ENCODE measurements at places on chromosomes 5 and 9.

GRCh38 chr5:144332265-144332664 lies 161.6 kb downstream of the KCTD16 start:
- DNase-seq, result no peak

DNA sequence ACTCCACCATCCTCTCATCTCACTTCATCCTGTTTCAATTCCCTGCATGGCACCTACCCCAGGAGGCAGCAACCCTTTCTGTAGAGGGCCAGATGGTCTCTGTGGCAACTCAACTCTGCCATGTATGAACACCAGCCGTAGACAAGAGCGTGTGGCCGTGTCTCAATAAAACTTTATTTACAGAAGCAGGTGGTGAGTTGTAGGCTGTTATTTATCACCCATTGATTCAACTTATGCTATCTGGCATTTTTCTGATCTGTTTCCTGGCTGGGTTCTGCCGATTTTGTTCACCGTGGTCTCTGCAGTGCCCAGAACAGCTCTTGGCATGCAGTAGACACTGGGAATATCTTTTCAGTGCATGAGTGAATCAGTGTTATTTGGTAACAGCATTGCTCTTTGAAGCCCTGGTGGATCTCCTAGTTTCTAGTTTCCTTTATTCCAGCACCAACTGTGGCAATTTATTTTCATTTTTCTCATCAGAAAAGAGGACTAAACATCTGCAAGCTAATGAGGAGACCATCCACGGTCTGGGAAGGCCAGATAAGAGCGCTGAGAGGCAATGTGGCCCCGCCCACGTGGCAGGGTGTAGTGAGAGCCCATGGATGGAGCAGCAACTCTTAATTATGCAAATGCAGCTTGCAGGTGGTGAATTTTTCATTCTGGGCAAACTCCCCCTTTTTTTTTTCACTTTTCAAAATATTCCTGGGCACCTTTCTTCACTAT lies 77.9 kb downstream of the CTSL start:
- DNase-seq, result no peak

DNA sequence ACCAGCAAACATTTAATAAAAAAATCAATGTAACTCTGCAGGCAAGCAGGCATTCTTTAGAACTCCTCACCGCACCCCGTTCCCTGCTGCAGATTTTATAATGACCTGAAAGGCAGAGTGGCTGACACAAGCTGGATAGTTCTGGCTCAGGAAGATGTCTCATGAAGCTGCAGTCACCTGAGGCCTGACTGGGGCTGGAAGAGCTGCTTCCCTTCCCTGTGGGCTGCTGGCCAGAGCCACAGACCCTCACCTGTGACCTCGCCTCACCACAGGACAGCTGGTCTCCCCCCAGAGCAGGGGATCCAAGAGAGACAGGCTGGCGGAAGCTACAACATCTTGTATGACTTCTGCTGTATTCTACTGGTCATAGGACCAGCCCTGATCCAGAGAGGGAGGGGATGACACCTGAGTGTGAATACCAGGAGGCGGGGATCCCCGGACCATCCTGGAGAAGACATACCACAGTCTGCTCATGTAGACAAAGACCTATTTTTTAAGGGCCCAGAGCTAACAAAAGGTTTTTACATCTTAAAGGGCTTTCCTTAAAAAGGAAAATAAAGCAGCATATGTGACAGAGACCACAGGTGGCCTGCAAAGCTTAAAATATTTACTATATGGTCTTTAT lies 43.9 kb downstream of the RAPGEF1 start:
- DNase-seq, result no peak

DNA sequence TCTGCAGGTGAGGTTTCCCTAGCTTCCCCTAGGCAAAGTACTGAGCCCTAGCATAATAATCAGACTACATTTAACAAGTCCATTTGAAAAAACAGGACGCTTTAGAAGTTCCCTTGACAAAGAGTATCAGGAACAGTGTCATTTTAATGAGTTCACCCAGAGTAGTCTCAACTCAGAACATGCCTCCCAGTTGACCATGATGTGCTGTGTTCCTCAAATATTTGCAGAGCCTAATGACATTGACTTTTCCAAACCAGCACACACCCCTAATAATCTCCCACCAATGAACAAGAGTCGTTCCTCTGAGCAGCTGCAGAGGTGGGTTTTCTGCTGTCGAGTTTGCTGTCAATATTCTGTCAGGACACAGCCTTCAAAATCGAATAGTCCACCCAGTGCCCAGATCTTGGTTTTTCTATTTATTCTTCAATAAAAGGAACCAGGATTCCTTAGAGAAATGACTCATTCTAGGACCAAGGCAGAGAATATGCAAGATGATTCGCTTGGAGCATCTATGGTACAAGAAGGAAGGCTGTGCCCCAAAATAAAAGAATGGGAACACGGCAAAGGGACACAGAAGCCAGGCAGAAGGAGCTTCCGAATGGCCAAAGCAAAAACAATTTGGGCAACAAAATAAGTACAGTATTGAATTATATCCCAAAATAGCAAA lies 57.6 kb downstream of the OTULIN start:
- DNase-seq, result no peak

DNA sequence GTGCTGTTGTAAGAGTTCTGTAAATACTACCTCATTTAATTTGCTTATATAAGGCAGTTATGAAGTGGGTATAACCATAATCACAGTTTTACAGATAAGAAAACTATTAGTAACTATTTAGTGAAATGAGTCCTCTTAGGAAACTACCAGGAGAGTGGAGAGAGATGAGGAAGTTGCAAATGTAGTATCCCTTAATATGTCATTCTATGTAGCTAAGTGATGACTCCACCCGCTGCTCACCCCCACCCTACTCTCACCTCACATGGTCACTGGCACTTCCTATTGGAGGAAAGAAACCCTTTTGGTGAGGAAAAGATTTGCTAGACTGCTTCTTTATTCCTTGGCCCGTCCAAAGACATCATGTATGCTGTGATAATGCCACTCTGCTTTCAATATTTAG lies 241.8 kb upstream of the SLC24A2 start:
- no peak for DNase-seq
